Central memory CD8-positive, alpha-beta T cell (primary cell): ENCODE measurements at places on chromosomes 12 and 14.
A peak's percentile ranks its signal among the peaks of the same experiment; 100 is the strongest.

DNA sequence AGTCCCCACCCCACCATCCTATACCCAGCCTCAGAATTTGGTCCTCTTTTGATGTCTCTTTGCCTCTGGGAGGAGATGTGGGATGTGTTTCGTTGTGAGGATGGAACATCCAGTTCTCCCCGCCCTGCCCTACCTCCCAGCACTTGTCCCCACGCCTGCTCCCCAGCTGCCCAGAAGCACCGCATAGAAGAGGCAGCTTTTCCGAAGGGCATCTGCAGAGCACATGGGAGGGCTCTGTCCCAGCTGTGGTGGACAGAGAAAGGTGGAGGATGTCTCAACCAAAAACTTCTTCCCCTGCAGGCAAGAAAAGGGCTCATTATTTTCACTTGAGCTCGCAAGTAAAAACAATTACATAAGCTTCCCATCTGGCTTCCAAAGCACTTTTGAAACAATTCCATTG lies 302.6 kb downstream of the PCNX1 start:
- H3K27ac ChIP-seq: no peak overlapping the region
- H3K4me3 ChIP-seq: no peak overlapping the region
- no peaks in the 10 kb centered on the region for H3K27me3 ChIP-seq
- H3K36me3 ChIP-seq: no peaks in the 10 kb centered on the region
- no peaks in the 10 kb centered on the region for H3K4me1 ChIP-seq
- DNase-seq: no peak

DNA sequence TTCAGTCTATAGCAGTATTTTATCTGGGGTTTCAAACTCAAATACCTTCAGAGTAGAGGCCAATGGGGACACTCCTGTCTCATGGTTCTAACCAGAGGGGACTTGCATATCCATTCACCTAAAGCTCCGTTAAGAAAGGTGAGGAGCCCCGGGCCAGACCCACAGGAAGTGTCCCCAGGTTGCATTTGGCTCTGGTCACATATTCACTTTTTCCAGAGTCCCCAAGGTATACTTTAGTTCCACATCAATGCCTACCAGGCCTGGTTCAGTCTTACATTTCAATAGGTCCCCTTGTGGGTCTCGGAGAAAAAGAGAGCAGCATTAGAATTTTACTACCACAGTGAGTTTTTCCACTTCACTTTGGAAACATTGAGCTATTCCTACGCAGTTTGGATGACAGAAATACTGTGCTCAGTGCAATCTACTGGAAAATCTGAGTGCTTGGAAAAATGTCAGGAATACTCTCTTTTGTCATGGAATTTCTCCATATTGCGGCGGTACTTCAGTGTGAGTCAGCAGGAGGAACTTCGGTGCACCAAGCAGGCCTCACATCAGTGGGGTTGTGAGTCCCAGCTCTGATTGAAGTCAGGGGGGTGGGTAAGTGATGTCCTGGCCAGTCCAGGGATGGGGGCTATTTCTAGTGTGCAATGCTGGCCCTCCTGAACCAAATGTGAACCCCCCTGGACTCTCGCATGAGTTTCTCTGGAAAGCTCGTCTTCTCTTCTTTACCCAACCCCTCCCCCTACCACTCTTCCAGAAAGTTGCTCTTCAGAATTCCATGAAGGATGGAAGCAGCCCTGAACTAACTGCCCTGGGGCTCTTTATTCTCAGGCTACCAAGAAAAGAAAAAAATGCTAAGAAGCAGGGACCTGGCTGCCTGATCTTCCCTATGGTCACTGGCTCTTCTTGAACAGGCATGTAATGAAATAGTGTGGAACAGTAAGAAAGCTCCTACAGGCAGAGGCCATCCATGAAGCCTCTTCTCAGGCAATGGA lies 184.7 kb downstream of the PRKCH start:
- peak overlapping the region; percentile 40 for H3K4me3 ChIP-seq
- peaks cover 91% of the 10 kb centered on the region for H3K4me1 ChIP-seq
- no peak for DNase-seq
- peaks cover 72% of the 10 kb centered on the region for H3K36me3 ChIP-seq
- H3K27ac ChIP-seq: peak overlapping the region; percentile 97

GRCh38 chr12:79983492-79983891 lies 48.6 kb upstream of the PPP1R12A start:
- H3K36me3 ChIP-seq: no peaks in the 10 kb centered on the region
- H3K27me3 ChIP-seq: peaks cover 44% of the 10 kb centered on the region
- no peak for DNase-seq
- no peak overlapping the region for H3K27ac ChIP-seq

GRCh38 chr12:50112456-50113218 lies 601 bp downstream of the COX14 start:
- H3K36me3 ChIP-seq: peaks cover 37% of the 10 kb centered on the region
- peak overlapping the region; percentile 97 for H3K27ac ChIP-seq
- DNase-seq: no peak
- H3K4me3 ChIP-seq: peak overlapping the region; percentile 98
- peaks cover 40% of the 10 kb centered on the region for H3K4me1 ChIP-seq
- no peaks in the 10 kb centered on the region for H3K27me3 ChIP-seq

GRCh38 chr12:22971247-22971646 lies 346.3 kb downstream of the ETNK1 start:
- no peak overlapping the region for H3K4me3 ChIP-seq
- H3K27ac ChIP-seq: no peak overlapping the region
- DNase-seq: no peak
- no peaks in the 10 kb centered on the region for H3K4me1 ChIP-seq
- H3K27me3 ChIP-seq: peaks cover under 1% of the 10 kb centered on the region

GRCh38 chr12:110310763-110311162 lies 29.7 kb downstream of the ATP2A2 start:
- peaks cover 38% of the 10 kb centered on the region for H3K4me1 ChIP-seq
- H3K4me3 ChIP-seq: no peak overlapping the region
- H3K27ac ChIP-seq: no peak overlapping the region
- no peaks in the 10 kb centered on the region for H3K27me3 ChIP-seq

- H3K27me3 ChIP-seq: peaks cover 82% of the 10 kb centered on the region
- H3K36me3 ChIP-seq: peaks cover 2% of the 10 kb centered on the region
- H3K27ac ChIP-seq: no peak overlapping the region
- no peak overlapping the region for H3K4me3 ChIP-seq
- no peak for DNase-seq
Observed at GRCh38 chr12:204261-204678, 9.7 kb downstream of the SLC6A12 start.

DNA sequence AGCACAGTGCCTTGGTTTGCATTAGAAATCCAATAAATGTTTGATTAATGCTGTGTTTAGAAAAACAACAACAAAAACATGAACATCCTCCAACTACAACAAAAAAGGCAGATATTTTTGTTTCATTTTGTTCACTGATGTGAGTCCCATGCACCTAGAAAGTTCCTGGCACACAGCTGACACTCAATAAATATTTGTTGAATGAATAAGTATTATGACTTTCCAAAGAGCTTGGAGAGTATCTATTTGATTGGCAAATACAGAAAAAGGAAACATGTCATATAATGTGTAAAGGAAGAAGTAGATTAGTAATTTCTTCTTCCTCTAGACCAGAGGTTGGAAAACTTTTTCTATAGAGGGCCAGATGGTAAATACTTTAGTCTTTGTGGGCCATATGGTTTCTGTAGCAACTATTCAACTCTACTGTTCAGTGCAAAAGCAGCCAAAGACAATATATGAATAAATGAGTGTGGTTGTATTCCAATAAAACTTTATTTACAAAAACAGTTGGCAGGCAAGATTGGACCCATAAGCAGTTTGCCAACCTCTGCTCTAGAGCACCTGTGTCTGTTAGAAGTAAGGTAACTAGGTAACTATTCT lies 312.3 kb upstream of the DIO2 start:
- peaks cover 3% of the 10 kb centered on the region for H3K36me3 ChIP-seq
- no peak overlapping the region for H3K27ac ChIP-seq
- H3K4me1 ChIP-seq: no peaks in the 10 kb centered on the region
- H3K4me3 ChIP-seq: no peak overlapping the region

- H3K4me3 ChIP-seq: no peak overlapping the region
- H3K36me3 ChIP-seq: no peaks in the 10 kb centered on the region
- peaks cover 29% of the 10 kb centered on the region for H3K27me3 ChIP-seq
Observed at GRCh38 chr14:36260970-36261640, 59.3 kb downstream of the MBIP start.

- no peaks in the 10 kb centered on the region for H3K36me3 ChIP-seq
- H3K4me1 ChIP-seq: no peaks in the 10 kb centered on the region
- no peak overlapping the region for H3K27ac ChIP-seq
- H3K4me3 ChIP-seq: no peak overlapping the region
- no peak for DNase-seq
Observed at GRCh38 chr12:113804961-113805600, 161.0 kb downstream of the RBM19 start.

DNA sequence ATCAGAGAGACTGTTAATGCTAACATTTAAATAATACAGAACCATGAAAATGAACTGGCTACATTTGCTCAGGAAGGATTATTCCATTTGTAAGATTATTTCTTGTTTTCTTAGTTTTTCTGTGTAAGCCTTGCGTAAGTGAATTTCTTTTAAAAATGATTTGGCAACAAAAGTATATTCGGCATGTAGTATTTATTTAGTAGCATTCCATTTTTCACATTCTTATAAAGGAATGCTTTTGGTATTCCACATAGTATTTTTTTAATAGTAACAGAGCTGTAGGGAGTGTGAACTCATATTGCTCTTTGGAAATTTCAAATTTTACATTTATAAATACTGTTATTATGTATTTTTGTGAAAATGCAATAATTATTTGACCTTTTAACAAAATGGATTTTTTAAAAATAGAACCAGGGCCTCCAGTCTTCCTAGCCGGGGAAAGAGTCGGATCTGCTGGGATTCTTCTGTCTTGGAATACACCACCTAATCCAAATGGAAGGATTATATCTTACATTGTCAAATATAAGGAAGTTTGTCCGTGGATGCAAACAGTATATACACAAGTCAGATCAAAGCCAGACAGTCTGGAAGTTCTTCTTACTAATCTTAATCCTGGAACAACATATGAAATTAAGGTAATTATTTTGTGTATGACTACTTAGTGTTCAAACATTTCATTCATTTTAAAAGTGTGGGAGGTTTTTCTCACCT lies 1.2 kb downstream of the PTPRQ start:
- H3K36me3 ChIP-seq: no peaks in the 10 kb centered on the region
- H3K27ac ChIP-seq: no peak overlapping the region
- H3K4me3 ChIP-seq: no peak overlapping the region
- H3K4me1 ChIP-seq: no peaks in the 10 kb centered on the region
- DNase-seq: no peak

DNA sequence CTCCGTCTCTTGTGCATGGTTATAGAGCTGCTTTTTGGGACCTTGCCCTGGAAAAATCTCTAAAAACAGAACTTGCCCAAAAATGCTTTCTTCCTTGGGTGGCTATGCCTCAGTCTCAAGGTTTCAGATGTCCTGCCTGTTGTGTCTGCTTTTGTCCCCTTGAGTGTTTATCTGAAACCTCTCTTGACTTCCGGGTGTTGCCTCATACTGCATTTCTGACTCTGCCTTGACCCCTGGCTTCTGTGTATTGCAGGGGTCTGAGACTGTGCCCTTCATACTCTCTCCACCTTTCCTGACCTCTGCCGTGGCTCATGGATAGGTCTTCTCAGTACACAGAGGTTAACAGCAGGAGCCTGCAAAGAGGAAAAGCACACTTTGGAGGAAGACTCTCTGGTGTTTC lies 124.8 kb upstream of the NTF3 start:
- H3K4me1 ChIP-seq: no peaks in the 10 kb centered on the region
- no peak overlapping the region for H3K4me3 ChIP-seq
- DNase-seq: no peak
- H3K27me3 ChIP-seq: peaks cover 37% of the 10 kb centered on the region
- no peak overlapping the region for H3K27ac ChIP-seq

DNA sequence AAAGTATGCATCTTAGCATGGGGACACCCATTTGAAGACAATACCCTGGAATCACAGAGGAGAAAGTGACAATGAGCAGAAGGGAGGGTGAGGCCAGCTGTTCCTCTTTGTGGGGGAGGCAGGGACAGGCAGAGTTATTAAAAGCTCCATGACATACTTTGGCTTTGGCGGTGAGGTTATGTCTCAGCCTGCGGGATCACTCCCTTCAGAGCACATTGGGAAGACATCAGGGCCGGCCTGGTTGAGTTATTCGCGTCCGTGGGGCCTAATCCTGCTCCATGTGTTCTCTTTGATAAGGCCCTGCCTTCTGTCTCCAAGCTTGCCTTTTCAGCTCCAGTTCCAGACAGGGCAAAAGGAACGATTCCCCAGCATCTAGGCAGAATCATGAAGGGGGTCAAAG lies 98.8 kb upstream of the NTF3 start:
- no peak overlapping the region for H3K4me3 ChIP-seq
- no peak for DNase-seq
- no peaks in the 10 kb centered on the region for H3K4me1 ChIP-seq
- peaks cover 24% of the 10 kb centered on the region for H3K27me3 ChIP-seq
- H3K36me3 ChIP-seq: no peaks in the 10 kb centered on the region

- DNase-seq: no peak
- H3K36me3 ChIP-seq: peaks cover 15% of the 10 kb centered on the region
Observed at GRCh38 chr12:69534389-69534822, 50.9 kb upstream of the CCT2 start.

GRCh38 chr12:105538880-105539279 lies 208.4 kb downstream of the C12orf75 start:
- peaks cover 8% of the 10 kb centered on the region for H3K27me3 ChIP-seq
- H3K4me3 ChIP-seq: no peak overlapping the region
- H3K27ac ChIP-seq: no peak overlapping the region
- H3K36me3 ChIP-seq: peaks cover 2% of the 10 kb centered on the region
- H3K4me1 ChIP-seq: no peaks in the 10 kb centered on the region
- DNase-seq: no peak

DNA sequence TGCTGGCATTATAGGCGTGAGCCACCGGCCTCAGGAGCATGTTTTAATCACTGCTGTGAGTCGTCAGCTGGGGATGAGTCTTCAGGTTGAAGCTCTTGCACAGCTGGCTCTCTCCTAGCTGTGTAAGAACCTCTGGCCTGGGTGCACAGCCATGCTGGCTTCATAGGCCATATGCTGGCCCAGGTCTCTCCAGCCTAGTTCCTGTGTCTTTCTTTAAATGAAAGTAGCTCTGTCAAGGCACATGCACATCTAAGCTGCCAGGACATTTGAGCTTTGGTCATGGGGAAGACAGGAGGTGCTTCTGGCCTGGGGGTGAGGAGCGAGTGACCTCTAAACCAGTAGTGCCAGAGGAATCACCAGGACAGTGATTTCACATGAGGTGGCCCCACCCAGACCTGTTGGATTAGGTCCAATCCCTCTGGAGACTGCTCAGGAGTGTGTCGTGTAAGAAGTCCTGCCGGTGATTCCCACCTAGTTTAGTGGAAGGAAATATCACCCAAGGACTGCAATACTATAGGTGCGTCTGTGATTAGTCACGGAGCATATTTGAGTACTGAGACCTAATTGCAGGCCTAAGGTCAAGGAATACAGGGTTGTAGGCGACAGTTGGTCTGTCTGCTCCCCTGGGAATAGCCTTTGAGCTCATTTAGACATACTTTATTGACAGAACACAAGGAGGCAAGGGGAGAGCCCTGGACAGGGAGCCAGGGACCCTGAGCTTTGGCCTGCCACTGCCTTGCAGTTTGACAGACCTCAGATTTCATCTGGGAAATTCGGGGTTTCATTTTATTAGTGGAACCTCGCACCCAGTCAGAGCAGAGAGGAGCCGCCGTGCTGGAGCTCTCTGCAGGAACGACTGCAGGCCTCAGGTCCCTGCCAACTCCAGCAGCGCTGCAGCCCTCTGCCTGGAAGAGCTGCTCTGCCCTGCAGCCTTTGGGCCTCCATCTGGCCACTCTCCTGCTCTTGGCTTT lies 67.0 kb downstream of the ANKRD9 start:
- DNase-seq: no peak
- H3K27ac ChIP-seq: no peak overlapping the region
- no peaks in the 10 kb centered on the region for H3K4me1 ChIP-seq
- no peaks in the 10 kb centered on the region for H3K27me3 ChIP-seq
- H3K4me3 ChIP-seq: no peak overlapping the region
- H3K36me3 ChIP-seq: peaks cover 19% of the 10 kb centered on the region
